ENCODE measurements at places on chromosomes 2 and 18.

- no peak for DNase-seq
These were observed 113.6 kb downstream of the ADCYAP1 start for GRCh38 chr18:1018181-1018681.

DNA sequence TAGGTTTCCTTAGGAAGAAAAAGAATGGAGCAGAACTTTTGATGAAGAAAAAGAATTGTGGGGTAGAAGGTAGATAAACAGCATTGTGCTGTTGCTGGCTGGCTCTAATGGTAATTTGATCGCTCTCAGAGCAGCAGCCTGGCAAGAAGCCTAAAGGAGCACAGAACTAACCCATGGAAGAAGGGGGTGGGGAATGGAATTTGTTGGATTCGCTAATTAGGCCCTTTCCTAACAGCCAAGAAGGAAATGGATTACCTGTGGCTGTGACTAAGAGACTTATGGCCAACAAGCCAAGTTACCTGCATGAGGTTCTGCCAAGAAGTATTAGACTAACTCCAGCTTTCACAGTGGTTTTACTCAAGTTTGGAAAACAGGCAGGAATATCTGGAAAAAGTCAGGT lies 210.6 kb downstream of the IKZF2 start:
- no peak for DNase-seq

- no peak for DNase-seq
These were observed 178.7 kb downstream of the ANTXR1 start for GRCh38 chr2:69191634-69192033.

- DNase-seq = no peak
These were observed 32.6 kb upstream of the SLC40A1 start for GRCh38 chr2:189613077-189613636.

- DNase-seq = no peak
These were observed 1671.8 kb upstream of the DDX18 start for GRCh38 chr2:116142644-116143227.

GRCh38 chr2:155215037-155215707 lies 516.7 kb downstream of the KCNJ3 start:
- no peak for DNase-seq

- no peak for DNase-seq
These were observed 46.9 kb upstream of the CD28 start for GRCh38 chr2:203659331-203660049.

DNA sequence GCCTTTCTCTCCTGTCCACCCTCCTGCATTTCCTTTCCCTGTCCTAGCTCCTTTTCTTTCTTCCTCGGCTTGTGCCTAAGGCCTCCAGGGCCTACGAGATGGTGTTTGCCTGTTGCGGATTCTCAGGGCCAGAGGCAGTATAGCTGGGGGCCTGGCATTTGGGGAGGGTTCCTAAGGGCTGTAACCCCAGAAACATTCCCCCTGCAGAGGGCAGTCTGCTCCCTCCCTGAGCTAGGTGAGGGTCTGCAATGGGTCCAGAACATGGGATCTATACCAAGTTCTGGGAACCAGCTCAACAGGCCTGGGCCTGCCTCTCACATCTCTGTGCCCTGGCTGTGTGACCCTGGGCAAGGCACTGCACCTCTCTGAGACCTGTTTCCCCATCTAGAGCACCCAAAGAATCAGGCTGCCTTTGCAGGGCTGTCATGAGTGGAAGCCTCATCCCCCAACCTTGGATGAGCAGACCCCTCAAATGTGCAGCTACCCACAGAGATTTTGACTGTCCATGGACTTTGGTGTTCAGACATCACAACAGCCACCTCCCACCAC lies 97.5 kb downstream of the GLI2 start:
- DNase-seq = no peak

DNA sequence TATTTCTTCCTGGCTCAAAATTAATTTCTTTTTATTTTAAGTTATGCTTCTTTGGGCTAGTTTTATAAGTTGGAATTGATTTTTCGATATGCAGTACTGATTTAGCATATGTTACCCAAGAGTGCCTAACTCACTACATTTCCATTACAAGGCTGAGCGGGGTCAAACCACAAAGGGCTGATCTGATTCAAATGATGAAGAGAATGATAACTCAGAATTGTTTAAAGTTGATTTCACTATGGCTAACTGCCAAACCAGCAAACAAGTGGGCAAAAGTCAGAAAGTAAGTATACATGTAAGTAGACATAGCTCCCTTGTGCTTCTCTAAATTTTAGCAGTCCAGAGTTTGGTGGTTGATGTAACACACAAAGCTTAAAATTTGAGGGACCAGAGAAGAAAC lies 35.6 kb downstream of the RAD51AP2 start:
- no peak for DNase-seq

- no peak for DNase-seq
These were observed 96.1 kb upstream of the ZEB2 start for GRCh38 chr2:144615866-144616565.

GRCh38 chr18:61893309-61893970 lies 633 bp upstream of the RNF152 start:
- DNase-seq = peak; percentile 75

- DNase-seq = peak; percentile 30
These were observed 26.9 kb upstream of the ASAP2 start for GRCh38 chr2:9179572-9180201.

- DNase-seq = no peak
These were observed 156.4 kb downstream of the RDH14 start for GRCh38 chr2:18403921-18404522.

GRCh38 chr2:203122317-203122986 lies 107.8 kb downstream of the NBEAL1 start:
- no peak for DNase-seq

GRCh38 chr2:22843919-22844537 lies 541.0 kb upstream of the KLHL29 start:
- DNase-seq = no peak

- DNase-seq = no peak
These were observed 151.4 kb downstream of the ACKR3 start for GRCh38 chr2:236720974-236721540.

- DNase-seq = no peak
These were observed 121.8 kb downstream of the FHOD3 start for GRCh38 chr18:36419188-36419899.

DNA sequence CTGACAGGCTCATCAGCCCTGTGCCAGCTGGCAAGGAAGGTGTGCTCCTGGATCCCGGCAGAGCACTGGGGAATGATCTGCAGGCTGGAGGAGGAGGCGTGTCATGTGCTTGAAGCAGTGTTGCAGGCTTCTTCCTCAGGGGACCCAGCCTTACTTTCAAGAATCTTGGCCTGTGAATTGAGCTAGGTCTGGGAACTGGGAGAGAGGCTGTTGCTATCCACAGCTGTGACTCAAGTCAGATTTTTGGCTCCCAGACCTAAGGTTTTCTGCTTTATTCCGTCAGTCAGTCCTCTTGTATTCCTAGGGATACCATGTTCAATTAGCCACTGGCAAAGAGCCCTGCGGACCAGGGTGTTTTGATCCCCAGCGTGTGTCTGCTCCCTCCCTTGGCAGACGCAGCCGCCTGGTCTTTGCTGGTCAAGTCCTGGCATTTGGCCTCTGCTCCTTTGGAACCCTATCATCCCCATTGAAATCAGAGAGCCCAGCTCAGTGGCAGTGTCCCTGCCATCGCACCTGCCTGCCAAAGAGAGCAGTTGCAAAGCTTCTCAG lies 32.4 kb downstream of the ASB1 start:
- no peak for DNase-seq

GRCh38 chr18:44855681-44856080 lies 175.0 kb downstream of the SETBP1 start:
- no peak for DNase-seq

DNA sequence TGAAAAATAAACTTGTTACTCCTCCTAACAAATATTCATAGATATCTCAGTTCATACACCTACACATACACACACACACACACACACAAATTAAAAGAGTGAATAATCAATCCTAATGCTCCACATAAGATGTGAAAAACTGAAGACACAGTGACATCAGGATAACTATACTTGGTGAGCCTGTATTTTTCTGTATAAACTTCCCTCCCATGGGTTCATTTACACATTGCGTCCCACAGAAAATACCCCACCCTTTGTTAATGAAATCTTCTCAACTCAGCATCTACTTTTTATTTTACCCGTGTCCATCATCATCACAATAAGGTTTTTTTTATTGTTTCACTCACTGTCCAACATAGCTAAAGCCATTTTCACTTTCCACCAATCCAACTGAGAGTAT lies 60.4 kb downstream of the CD226 start:
- no peak for DNase-seq

DNA sequence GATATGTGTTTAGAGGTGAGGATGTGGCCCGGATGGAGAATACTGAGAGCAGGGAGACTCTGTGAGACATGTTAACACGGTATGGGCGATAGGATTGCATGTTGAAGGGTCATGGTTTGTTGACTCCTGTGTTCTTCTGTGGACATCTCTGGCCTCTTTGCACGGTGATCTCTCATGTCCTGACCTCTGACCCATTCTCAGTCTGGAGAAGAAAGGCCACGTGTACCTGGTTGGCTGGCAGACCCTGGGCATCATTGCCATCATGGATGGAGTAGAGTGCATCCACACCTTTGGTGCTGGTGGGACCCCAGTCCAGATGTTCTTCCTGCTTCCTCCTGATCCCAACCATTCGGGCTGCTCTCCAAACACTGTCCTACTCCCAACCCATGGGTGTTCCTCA lies 9.9 kb downstream of the GCKR start:
- DNase-seq = no peak

Measured in WERI-Rb-1 (cell line).